ENCODE measurements at places on chromosomes 3 and 15.

DNA sequence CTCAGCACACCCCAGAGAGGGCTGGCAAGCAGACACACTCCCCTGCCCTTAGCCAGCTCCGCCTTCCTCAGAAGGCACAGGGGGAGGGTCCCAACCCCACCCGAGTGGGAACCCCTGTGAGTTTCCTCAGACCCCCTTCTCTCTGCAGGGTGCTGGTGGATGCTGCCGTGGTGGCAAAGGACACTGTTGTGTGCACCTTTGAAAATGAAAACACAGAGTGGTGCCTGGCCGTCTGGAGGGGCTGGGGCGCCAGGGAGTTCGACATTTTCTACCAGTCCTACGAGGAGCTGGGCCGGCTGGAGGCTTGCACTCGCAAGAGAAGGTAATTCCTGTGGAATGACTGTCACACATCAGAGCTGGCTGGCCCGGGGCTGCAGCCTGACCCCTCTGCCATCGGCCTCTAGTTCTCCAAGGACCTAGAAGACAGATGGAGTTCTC, 149.4 kb downstream of the LRRK1 start:
- DNase-seq = no peak

DNA sequence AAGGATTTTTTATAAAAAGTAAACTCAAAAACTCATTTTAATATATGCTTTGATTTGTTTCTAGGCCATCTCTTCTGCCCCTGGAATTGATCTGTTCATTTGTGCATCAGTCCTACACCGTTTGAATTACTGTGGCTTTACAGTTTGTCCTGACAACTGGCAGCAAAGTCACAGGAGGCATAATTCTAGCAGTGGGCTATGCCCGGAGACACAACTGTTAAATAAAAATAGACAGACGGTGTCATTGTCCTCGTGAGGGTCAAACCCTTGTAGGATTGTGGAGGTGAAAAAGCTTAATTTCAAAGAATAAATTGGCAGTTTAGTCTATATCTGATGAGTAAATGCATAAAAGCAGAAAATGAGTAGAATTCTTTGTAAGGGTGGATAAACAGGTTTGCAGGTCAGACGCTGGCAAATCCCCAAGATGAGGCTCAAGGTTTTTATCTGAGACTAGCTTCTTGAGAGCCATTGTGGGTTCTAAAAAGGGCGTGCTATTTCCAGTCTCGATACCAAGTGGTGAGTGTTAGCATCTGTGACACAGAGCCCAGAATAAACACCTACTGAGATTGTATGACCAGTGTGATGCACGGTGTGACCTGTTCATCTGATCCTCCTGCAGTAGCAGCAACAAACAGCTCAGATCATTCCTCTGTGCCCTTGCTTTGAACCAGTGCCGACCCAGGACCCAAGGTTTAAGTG, 51.5 kb upstream of the SLCO3A1 start:
- DNase-seq = no peak

DNA sequence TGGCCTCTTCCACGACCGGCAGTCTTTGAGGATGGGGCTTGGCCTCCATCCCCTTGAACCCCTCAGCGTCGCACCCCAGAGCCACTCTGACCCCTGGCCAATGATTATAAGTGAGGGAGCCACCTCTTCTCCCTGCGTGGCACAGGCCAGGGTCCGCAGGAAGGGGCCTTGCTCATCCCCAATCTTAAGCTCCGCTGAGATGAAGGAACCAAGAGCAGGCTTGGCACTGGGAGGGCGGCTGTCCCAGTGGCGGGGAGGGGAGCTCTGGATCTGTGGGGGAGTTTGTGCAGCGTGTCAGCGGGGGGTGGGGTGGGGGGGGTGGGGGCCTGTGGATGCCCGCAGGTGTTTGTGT, 13.8 kb upstream of the ADPGK start:
- no peak for DNase-seq

GRCh38 chr3:189800436-189800835, 169.2 kb downstream of the TP63 start:
- DNase-seq = no peak

GRCh38 chr3:55167586-55168317, 239.9 kb upstream of the LRTM1 start:
- DNase-seq = no peak

GRCh38 chr3:194220901-194221326, 85.0 kb downstream of the HES1 start:
- no peak for DNase-seq

GRCh38 chr3:64220161-64220914, 4.9 kb downstream of the PRICKLE2 start:
- no peak for DNase-seq

DNA sequence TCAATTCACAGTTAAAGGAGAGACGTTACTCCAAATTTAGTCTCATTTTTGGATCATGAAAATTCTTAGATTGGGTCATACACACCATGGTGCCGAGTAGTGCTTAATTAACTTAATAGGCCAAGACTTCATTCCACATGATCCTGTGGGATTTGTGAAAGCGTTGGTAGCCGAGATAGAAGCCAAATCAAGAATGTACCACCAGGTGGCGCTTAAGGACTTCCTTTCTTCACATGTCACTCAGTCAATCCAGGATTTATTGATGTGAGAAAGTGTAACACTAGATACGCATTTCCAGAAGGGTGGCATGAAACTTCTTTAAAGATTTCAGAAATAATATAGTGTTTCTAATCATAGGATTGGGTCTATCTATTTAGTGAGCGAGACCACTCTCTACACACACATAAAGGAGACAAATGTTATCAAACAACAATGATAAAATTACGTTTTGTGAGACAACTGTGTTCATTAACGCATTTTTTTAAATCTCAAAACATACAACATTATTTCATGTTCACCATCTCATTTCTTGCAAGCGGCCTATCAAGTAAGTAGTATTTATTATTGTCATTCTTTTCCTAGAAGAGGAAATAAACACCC, 436.1 kb downstream of the CHL1 start:
- peak; percentile 76 for DNase-seq

DNA sequence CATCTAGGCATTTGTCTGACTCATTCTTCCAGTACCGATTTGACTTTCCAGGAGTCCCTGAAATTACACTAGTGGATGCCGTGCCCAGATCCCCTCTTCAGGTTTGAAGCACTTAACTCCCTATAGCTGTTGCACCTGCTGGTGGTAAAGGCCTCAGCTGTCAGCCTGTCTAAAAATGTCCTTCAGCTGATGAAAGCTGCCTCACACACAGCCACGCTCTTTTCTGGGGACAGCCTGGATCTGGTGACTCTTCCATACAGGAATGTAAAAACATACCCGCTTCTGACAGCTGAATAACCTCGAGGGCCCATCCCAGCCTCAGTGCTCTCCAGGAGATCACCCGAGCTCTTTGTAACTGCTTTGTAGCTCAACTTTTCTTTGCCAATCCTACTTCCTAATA, 534.1 kb upstream of the GRM7 start:
- peak; percentile 35 for DNase-seq

DNA sequence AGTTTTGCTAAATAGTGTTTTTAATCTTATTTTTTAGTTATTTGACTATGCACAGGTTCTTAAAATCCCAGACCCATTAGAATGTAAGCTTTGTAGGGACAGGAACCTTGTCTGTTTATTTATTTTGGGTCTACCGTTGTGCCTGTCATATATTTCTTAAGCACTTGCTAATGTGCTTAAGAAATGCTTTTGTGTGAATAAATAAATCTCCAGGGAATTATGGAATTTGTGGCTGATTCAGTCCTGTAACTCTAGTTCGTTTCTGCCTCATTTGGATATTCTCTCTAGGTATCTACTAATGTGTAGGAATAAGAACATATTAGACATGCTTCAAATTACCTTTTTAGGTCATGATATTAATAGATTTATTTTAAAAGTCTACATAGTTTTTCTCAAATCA, 161.6 kb downstream of the LPP start:
- DNase-seq = no peak

DNA sequence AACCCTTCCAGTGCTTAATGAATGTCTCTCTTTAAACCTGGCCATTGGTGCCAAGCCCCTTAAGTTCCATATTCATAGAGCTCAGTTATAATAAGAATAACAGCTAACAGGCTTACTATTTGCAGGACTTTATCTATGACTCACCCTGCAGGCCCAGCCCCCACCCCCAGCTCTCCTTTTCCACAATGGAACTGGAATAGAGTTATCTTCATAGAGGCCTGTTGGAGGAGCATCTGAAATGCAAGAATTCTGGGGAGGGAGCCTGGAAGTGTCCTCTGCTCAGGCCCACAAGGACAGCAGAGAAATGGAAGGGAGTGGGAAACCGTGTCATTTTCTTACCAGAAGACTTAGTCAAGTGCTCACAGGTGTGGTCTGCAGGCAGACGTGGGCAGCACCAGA, 52.8 kb downstream of the SEMA5B start:
- DNase-seq = no peak

- DNase-seq = no peak
Observed at GRCh38 chr15:34161329-34161963, 48.5 kb downstream of the KATNBL1 start.

DNA sequence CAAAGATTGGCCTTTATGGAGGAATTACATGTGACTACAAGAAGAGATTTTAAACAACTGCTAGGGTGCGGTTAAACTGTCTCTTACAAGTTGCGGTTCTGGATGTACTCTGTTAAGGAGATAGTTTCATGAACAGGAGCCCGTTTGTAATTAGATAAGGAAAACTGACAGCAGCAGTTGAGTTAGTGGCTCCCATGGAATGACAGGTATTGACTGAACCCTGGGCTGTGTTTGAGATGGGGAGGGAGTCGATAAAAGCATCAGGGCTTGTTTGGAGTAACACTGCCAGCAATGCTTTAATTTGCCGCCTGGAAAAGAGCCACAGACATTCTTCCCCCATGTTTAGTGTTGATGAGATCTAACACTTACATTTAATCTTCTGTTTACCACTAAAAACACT, 139.9 kb downstream of the ROBO2 start:
- DNase-seq = no peak

DNA sequence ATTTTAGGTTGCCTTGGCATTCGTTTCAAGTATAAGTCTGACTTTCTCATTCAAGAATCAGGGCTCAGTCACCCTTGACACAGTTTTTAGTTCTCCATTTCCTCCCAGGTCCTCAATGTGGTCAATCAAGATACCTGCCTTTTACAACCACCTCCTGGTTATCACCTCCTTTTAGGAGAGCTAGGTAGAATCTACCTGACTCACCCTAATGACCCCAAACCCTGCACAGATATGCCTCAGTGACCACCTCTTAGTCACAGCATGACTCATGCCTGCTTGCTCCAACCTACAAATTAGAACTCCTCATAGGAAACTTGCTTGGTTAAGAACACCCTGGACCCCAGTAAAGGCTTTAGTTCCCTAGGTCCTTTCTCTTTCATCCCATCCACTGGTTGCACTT, 22.5 kb downstream of the DMXL2 start:
- peak; percentile 44 for DNase-seq

DNA sequence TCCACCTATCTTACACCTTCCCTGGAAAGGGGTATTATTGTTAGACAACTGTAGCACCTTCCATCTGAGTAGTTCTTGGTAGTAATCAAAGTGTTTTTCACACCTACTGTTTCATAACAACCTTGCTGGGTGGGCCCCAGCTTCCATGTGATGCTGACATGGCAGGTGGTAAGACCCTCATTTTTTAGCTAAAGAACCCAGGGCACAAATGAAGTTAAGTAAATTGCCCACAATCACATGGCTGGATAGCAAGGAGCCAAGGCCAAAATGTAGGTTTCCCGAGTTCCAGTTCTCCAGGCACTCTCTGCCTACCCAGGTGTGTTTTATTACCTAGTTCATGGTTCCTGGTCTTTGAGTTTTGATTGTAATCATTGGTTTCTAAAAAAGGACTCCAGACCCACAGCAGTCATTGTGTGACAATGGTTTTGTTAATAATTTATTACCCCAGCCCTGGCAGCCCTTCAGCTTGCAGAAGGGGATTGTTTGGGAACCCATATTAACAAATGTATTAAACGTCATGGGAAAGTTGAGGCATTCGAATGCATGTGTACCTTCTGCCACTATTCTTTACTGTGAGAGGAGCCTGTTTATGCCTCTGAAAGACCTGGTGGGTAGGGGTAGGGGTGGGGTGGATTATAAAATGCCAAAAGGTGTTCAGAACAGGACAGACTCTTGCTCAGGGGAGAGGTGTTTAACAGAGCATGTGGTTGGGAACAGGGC, 222.2 kb upstream of the BHLHE40 start:
- no peak for DNase-seq

DNA sequence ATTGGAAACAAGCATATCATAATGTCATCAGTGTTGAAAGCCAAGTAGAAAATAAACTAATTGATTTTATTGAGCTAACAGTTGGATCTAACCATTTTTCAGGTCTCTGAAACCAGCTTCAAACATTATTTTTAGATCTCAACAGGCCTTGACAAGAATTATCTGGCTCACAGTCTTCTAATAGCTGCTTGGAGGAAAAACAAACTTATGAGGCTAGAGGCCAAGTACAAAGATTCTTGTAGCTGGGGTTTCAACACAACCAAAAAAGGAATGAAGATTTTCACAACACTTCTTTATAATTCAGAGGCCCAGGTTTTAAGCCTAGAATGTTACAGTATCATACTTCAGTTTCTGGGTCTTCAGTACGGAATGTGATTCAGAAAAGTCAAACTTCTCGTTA, 3.7 kb downstream of the SETMAR start:
- DNase-seq = no peak

DNA sequence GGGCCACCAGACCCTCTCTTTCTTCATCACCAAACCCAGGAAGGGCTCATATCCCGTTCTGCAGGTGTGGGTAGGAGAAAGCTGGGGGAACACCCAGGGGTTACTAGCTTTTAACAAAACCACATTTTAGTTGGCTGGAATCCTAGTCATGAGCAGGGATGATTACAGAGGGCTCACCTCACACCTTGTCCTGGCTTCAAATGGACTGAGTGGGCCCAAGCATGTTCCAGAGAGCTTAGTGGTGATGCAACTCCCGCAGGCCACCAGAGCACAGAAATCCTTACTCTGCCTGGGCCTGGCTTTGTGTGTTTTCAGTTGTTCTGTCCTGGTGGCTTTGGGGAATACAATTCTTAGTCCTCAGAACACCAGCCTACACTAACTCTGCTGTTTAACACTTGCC, 56.8 kb upstream of the RYK start:
- DNase-seq = no peak

GRCh38 chr3:44208086-44208485, 33.6 kb upstream of the TOPAZ1 start:
- DNase-seq = no peak

GRCh38 chr15:39542385-39543065, 38.4 kb upstream of the THBS1 start:
- DNase-seq = no peak

GRCh38 chr3:69090021-69090420, 5.3 kb downstream of the ARL6IP5 start:
- no peak for DNase-seq

DNA sequence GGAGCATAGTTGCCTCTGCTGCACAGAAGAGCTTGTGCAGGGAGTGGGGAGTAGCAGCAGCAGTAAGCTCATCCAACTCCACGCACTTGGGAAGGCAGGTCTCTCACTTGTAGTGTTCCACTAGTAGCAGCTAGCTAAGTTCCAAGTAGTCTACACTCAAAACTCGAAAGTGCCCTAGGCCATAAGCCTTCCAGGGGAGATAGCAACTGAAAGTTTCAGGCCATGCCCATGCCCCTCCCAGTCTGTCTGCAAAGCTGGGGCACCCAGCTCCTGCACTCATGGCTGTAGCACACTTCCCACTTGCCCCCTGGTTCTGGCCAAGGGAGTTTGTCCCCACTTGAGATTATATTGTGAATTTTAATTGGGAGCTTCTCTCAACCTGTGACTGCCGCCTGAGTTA, 57.5 kb downstream of the MFSD1 start:
- DNase-seq = peak; percentile 42

- DNase-seq = no peak
Observed at GRCh38 chr3:35596335-35596995, 42.9 kb upstream of the ARPP21 start.
